Left cardiac atrium (tissue), 4 donors: ENCODE measurements at places on chromosomes 6 and 20. TPM values are rescaled to one million over a fixed set of nuclear protein-coding genes. Genes with fewer than 3 reads are reported as not detected.

Gene HNF4A
- total RNA-seq: not detected

Gene OR2H2
- not detected for total RNA-seq

Gene SLCO4A1
- 35.5 TPM for total RNA-seq

Gene SLC35D3
- not detected for total RNA-seq

Gene FNDC11
- total RNA-seq: 0.08 TPM

- no peak for DNase-seq
These were observed 184.2 kb upstream of the LAMP5 start for GRCh38 chr20:9330151-9330550.

GRCh38 chr20:4667836-4668235 is 53.9 kb upstream of the PRND start:
- DNase-seq: no peak

GRCh38 chr6:131167773-131168172 is 32.5 kb downstream of the AKAP7 start:
- no peak for DNase-seq

GRCh38 chr20:2625062-2625461 is 27.4 kb upstream of the NOP56 start:
- no peak for DNase-seq

- DNase-seq: peak; percentile 66
These were observed 84.4 kb downstream of the SYNE1 start for GRCh38 chr6:152552616-152553209.

DNA sequence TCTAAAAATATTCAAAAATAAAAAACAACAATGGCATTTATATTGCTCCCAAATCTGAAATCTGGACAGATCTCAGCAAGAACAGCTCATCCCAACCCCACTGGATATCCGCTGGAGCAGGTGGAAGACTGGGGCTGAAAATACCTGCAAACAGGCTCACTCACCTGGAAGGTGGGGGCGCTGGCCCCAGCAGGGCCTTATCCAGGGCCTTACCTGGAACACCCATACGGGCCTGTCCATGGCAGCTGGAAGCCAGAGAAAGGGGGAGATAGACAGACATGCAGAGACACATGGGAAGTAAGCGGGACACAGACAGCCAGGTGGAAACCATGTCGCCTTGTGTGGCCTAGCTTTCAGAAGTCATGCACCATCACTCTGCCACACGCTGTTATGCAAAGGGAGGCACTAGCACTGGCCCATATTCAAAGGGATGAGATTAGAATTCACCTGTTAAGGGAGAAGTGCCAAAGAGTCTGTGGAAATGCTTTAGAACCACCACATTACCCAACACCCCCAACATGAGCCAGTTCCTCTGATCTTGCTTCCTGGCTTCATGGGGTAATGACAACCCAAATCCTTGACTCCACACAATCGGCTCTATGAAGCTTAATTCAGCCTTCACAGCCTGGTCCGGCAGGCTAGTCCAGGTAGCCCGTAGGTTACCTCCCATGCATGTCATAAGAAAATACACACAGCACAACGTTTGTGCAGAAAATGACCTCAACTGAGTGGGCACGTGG is 99.0 kb upstream of the CDYL start:
- DNase-seq: no peak

DNA sequence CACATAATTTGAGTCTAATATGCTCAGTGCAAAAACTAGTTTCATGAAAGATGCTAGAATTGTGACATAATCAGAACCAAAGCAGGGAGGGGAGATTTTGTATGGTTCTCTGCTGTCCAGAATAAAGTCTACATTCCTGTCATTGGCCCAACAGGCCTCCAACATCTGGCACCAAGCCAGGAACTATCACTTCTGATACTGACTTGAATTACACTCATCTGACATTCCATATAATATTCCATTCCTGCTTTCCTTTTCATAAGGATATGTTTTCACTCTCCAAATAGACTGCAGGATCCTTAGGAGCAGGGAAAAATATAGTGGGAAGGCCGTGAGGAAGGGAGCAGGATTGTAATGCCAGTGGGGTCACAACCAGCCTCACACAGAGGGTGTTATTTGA is 84.6 kb upstream of the BTN3A2 start:
- DNase-seq: no peak

- peak; percentile 66 for DNase-seq
These were observed 167.4 kb downstream of the SASH1 start for GRCh38 chr6:148509800-148510581.

- DNase-seq: no peak
These were observed 48.6 kb downstream of the BMP7 start for GRCh38 chr20:57217802-57218201.

DNA sequence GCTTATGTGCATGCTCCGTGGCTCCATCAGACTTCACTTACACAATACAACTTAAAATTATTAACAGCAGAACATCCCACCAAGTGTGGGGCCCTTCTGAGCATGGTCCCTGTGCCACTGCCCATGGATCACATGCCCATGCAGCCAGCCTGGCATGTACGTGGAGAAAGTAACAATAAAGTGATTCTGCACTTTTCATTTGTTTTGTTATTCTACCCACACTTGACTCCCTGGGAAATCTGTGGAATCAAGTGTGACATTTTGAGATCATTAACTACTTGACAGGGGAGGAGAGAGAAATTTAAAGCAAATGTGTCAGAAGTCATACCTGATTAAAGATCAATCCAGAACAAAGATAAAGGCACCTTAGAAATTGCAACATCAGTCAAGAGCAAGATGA is 112.0 kb downstream of the ISM1 start:
- DNase-seq: no peak

GRCh38 chr6:136771306-136771705 is 21.0 kb downstream of the MAP3K5 start:
- no peak for DNase-seq

GRCh38 chr6:148247386-148248063 is 95.1 kb upstream of the SASH1 start:
- DNase-seq: no peak

DNA sequence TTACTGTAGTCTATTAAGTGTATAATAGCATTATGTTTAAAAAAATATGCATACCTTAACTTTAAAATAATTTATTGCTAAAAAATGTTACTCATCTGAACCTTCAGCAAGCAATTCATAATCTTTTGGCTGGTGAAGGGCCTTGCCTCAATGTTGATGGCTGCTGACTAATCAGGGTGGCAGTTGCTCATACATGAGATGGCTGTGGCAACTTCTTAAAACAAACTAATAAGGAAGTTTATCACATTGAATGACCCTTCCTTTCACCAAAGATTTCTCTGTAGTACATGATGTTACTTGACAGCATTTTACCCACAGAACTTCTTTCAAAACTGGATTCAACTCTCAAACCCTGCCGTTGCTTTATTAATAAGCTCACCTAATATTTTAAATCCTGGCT is 84.0 kb downstream of the TASP1 start:
- DNase-seq: no peak
